Activated CD8-positive, alpha-beta memory T cell treated with anti-CD3 and anti-CD28 coated beads for 24 hours (primary cell): ENCODE measurements at places on chromosomes 4 and X.

DNA sequence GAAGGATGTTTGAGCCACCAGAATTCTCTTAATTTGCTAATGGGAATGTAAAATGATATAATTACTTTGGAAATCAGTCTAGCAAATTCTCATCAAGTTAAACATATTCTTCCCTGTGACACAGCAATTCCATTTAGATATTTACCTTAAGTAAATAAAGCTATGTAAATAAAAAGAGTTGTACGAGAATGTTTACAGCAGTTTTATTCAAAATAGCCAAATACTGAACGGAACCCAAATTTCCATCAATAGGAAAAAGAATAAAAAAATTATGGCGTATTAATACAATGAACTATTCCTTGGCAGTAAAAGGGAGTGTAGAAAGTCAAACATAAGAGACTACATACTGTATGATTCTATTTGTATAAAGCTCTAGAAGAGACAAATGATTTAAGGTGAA lies 45.8 kb downstream of the CENPE start:
- DNase-seq = no peak

GRCh38 chrX:150163956-150164726 lies 199.0 kb upstream of the MAMLD1 start:
- DNase-seq = no peak

DNA sequence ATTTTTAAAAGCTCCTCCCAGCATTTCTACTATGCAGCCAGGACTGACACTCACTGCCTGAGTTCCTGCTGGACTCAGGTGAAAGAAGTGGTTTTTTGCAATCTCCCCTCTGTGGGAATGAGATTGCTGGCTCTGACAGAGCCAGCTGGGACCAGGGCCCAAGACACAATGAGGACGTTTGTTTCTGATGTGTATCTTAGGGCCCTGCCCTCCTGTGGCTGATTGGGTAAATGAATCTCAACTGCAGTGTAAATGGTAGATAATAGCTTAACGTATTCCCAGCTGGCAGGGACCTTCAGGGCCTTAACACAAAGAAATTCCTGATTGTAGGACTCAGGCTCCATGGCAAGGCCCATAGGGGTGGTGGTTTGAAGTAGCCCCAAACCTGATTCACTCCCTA lies 85.8 kb upstream of the PRPS1 start:
- DNase-seq = no peak

GRCh38 chr4:98448908-98449307 lies 187.7 kb downstream of the RAP1GDS1 start:
- no peak for DNase-seq

- DNase-seq = no peak
Observed at GRCh38 chr4:47835494-47835893, 2.4 kb downstream of the CORIN start.
